ENCODE measurements at places on chromosomes 3 and 15.

DNA sequence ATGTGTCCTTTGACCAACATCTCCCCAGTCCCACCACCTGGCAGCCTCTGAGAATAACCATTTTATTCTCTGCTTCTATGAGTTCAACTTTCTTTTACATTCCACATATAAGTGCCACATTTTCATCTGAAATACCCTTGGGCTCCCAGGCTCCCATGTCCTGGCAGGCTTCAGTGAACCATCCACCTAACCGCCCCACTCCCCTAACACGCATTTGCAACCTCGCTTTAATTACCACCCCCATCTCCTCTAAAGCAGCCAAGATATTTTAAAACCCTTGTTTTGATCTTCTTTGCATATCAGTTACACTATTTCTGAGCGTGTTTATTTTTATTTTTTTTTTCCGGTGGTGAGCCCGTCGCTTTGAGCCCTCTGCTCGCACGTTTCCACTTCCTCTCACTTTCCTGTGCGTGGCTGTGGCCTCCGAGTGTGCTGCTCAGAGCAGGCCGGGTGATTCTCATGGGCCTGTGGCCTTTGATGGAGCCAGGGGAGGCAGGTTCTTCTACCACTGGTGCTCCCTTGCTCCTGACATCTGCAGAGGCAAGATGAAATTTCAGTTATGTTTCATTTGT, 195.4 kb upstream of the LPP start:
- peak; percentile 60 for DNase-seq

GRCh38 chr15:71638876-71639275, 171.5 kb upstream of the NR2E3 start:
- DNase-seq: no peak

DNA sequence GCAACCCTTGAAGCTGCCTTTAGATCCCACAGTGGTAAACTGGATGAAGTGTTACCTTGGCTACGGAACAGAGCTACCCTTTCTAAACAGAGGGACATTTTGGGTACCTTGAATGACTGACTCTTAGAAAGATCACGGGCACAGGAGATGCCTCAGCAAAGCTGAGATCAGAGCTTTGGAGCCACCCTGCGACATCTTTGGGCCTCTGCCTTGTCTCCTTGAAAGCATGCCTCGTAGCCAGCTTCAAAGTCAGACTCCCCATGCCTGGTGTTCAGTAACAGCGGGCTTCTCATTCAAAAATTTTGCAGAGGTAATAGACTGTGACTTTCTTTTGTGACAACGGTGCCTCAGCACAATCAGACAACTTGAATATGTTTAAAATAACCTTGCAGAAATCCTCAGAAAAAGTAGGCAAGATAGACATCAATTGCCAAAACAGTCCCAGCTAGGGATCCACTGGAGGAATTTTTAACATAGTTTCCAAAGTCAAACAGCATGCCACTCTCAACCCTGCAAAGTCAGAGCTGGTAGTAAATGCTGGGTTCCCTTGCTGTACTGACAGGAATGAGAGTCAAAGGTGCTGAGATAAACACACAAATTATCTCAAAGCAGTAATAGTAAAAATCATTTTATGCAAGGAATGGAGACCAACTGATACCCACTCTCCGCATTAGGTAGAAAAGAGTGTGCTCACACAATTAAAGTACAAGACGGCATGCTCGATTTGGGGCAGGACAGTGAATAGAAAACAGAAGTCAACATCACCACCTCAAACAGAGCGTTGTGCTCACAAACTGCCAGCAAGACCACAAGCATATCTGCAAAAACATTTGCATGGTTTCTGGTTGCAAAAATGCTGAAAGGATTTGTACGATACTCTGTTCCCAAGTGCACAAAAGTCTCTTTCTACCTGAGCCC, 82.1 kb downstream of the MYO1E start:
- no peak for DNase-seq

GRCh38 chr3:129050556-129051295, 9.9 kb upstream of the GP9 start:
- no peak for DNase-seq

DNA sequence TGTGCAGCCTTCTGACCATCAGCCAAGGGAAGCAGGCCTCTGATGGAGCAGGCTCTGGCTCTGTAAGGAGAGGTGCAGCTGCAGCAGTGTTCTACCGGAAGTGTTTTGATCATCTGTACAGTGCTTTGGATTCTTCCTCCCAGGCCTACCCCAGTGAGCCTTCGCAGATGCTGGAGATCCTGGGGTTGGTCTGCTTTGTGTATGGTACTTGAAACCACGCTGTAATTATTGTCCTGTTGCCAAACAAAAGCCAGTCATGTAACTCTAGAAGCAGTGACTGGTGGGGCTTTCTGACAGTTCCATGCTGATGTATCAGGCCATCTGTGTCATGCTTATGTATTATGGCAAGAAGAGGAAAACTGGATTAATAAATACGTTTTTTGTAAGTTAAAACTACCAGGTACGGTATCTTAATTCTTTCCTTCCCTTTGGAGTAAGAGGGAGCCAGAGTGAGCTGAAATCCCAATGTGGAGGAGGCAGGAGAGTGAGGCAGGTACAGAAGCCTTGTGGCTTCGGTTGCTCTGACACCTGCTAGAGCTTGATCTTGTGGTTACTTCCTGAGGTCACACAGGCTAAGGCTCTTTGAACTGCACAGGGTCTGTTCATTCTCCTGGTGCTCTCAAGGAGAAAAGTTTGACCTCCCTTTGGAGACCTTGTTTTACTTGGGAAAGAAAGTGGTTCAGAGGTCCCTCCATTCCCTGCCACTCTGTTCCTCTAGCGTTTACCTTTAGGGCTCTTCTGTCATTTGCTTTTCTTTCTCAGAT, 3.7 kb downstream of the TMEM42 start:
- no peak for DNase-seq

DNA sequence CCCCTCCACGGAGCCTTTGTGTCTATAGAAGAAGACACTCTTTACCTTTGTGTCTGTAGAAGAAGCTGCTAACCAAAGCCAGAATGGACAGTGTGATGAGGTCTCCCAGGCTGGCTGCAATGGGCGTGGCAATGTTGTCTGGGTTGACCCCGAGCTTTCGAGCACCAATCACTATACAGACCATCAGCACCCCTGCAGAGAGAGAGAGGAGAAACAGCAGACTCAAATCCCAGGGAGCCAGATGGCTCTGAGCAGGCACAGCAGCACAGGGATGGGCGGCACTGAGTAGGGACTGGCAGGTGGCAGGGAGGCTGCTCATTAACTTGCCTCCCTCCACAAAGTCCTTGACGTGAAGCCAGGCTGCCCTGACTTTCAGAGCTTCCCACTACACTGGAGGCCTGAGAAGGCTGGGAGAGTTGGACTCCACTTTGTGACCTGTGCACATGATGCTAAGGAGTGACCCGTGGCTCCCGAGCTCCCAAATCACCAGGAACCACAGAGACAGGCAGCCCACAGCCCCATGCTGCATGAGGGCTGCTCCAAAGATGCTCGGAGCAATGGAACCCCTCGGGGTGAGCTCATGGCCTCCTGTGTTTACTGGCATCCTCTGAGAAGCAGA, 53.9 kb downstream of the ROPN1B start:
- no peak for DNase-seq

GRCh38 chr15:33126559-33127290, 67.8 kb downstream of the FMN1 start:
- peak; percentile 54 for DNase-seq

DNA sequence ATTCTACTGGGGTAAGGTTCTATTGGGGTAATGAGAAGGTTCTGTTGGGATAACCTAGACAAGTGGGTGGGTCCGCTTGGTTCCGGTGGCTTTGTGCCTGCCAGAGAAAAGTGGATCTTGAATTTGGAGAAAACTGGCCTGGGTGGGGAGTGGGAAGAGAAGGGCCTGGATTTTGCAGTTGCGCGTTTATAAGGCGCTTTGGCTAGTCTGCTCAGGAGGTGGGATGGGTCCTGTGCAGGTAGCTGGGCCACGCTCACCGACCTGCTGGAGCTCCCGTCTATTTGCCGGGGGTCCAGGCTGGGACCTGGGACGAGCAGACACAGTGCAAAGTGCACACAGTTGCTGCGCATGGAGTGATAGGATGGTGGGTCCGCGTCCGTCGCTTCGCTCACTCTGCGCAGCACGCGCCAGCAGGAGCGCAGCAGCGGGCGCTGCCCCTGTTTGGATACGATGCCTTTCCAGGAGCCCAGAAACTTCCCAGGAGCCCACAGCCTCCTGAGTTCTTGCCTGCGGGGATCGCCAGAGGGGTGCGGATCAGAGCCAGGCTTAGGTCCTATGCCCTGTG, 1.3 kb upstream of the AP3B2 start:
- no peak for DNase-seq

- DNase-seq: no peak
Observed at GRCh38 chr3:133799794-133800585, 5.6 kb upstream of the SRPRB start.

- no peak for DNase-seq
Observed at GRCh38 chr15:59376733-59377132, 4.1 kb upstream of the MYO1E start.

DNA sequence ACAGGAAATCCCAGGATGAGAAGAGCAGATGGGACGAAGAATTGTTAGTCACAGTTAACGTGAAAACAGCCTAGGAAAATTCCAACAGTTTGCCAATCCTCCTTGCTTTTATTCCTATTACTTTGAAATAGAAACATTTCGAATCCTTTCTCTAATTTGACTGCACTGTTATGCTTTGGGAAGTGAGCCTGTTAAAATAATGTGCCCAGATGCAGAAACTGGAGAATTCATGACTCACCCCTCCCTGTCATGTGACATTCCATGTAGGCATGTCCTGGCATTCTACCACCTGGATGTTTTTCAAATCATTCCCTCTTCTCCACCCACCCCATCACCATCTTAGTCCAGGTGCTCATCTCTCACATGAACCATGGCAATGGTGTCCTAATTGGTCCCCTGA, 107.3 kb downstream of the MINAR1 start:
- no peak for DNase-seq

- no peak for DNase-seq
Observed at GRCh38 chr3:177729956-177730681, 532.8 kb upstream of the TBL1XR1 start.

- no peak for DNase-seq
Observed at GRCh38 chr3:71160785-71161546, 422.6 kb downstream of the FOXP1 start.

DNA sequence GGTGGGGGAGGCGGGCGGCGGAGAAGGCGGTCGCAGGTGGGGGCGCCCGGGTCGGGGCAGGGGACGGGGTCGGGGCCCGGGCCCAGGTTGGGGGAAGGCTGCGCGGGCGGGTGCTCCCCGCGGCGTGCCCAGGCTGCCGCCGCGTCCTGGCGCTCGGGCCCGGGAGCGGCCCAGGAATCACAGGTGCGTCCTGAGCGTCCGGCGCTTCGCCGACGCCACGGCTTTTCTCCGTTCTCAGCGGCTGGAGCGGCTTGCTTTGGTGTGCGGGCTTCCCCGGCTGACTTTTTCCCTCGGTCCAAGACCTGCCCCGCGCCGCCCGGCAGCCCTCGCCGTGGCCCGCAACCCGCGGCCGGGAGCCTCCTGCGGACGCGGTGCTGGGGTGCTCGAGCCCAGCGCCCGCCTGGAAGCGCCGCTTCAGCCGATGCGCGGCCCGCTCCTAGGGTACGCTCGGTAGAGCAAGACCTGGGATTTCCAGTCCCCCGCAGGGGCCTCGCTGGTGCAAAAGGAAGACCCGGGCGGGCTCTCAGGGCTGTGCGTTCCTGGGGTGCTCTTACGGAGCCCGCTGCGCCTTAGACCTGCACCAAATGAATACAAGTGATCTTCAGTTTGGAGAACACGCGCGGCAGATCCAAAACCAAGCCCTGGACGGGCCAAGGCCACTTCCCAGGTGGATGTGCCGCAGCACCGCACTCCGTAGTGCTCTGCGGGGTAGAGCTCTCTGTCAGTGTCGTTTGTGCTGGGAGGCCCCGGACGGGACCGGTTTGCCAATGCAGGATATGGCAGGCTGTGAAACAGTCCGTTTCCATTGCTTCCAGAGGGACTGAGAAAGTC, 639 bp downstream of the NIPA1 start:
- DNase-seq: peak; percentile 16

- no peak for DNase-seq
Observed at GRCh38 chr3:72165317-72165716, 380.4 kb upstream of the PROK2 start.

DNA sequence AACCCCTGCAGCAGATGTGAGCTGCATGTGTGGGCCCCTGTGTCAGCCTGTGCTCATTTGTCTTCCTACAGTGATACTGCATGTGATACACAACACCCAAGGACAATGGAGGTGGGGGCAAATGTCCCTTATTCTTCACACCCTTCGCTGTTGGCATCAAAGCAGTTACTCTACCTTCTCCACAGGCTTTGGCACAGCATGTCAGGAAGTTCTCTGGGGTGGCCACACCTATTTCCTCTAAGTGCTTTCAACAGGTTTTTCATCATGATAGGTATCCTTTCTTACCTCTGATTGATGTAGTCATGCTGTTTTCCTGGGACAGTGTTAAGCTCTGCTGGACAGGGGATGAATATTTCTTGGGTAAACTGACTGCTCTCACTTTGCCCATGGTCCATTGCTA, 29.5 kb downstream of the ZNF662 start:
- no peak for DNase-seq

DNA sequence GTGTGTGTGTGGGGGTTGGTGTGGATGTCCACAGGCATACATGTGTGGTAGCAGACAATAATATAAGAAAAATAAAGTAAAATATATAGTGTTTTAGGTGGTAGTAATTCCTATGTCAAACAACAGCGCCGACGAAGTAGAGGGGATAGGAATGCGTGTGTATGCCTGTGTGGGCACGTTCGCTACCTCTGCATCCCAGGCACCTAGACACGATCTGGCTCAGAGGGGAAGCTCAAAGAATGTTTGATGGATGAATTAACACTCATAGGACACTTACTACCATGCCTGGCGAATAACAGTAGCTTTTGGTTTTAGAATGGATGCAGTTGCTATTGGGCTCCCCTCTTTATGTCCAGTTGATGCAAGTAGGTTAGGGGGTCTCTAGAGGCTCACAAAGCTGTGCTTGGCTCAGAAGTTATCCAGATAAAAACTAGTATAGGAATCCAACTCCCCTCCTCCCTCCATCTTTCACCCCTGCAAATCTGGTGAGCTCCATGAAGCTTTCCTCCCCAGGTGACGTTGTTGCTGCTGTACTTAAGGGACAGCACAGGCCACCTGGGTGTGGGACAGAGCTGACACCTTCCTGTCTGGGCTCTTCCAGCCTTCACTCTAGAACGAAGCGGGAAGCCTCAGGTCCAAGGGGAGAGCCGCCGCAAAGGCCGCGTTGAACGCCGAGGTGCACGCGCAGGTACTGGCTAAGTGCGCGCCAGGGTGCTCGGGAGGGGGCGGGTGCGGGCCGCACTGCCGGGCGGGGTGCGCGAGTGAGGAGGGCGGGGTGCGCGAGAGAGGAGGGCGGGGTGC, 192.6 kb upstream of the LYSMD4 start:
- peak; percentile 73 for DNase-seq

DNA sequence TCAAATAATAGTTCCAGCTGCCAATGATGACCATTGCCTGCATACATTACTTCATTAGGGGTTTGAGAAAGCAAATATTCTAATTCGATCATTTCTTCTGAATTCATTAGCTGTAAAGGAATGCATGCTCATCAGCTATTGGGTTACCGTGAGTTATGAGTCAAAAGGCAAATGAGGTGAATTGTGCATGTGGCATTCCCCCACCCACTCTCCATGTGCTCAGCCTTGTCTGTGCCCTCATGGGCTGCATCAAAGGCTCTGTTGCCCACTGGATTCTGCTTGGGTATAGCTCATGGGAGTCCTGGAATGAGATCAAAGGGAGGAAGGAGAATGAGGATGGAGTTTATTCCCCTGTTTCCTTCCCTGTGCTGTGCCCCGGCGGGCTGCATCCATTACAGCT, 99.3 kb upstream of the CHRNA7 start:
- no peak for DNase-seq

Measured in activated CD4-positive, alpha-beta T cell treated with anti-CD3 and anti-CD28 coated beads, Interleukin-2, amount 50 U/mL, for 1 hour (primary cell).